Fibroblast of mammary gland (primary cell): ENCODE measurements at places on chromosomes 5 and 9.

- DNase-seq = no peak
Measured at GRCh38 chr9:5536684-5537083, 26.4 kb downstream of the PDCD1LG2 start.

DNA sequence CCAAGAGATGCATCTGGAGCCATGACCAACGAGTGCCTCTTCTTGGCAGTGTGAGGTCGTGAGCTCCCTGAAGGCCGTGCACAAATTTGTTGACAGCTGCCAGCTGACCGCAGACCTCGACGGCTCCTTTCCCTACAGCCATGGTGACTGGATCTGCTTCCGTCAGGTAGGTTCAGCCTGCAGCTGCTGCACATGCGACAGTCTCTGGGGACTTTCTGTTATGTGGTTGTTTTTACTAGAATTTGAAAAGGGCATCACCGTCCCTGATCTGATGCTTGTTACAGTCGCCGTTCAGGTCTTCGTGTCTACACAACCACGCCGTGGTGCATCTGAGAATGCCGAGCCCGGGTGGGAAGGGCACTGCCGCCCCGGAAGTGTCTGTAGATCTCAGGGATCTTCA is 36.5 kb upstream of the LRRC14B start:
- no peak for DNase-seq

GRCh38 chr5:102654559-102655349 is 100.4 kb upstream of the PAM start:
- peak; percentile 63 for DNase-seq

- no peak for DNase-seq
Measured at GRCh38 chr5:179376701-179377420, 31.6 kb upstream of the ADAMTS2 start.

- DNase-seq = no peak
Measured at GRCh38 chr5:73757416-73757815, 131.4 kb downstream of the ARHGEF28 start.

DNA sequence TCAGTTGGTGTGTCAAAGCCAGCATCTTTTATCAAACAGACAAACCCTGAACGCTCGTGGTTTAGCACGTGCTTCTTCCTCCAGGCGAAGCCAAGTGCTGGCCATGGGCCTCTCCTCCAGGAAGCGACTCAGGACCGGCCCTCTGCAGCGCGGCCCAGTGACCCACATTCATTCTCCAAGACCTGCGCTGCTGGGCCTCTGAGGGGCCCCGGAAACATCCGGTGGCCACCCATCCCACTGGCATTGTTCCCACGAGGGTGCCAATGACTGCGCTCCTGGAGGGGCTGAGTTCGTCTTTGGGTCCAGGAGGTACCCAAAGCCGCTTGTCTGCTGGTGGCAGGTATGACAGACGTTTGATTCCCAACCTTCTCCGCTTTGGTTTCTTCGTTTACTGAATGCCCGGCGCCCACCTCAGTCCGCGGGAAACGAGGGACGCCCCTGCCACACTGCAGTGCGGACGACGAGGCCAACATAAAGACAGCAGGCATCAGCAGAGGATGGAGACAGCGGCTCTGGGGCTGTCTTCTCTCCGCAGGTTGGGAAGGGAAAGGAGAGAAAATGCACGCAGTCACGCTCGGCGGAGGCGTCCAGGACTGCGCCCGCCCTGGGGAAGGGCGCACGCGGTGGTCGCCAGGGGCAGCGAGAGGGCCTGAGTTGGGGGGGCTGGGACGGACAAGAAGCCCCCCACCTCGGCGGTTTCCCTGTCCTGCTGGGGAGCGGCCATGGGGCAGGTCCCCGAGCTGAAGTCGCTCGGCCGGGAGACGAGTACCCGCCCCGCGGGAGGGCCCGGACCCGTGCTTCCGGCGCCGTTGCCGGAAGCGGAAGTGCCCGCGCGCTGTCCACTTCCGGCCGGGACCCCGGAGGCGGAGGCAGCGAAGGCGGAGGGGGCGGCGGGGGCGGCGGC is at the start of gene EXOC3:
Gene EXOC3 (plus strand): TSS at position 842 of the 904 bp plus-strand sequence. CDS start 3,030 bp downstream, outside the sequence.
- peak; percentile 52 for DNase-seq

GRCh38 chr5:79962575-79963222 is 28.4 kb downstream of the MTX3 start:
- DNase-seq = peak; percentile 46

DNA sequence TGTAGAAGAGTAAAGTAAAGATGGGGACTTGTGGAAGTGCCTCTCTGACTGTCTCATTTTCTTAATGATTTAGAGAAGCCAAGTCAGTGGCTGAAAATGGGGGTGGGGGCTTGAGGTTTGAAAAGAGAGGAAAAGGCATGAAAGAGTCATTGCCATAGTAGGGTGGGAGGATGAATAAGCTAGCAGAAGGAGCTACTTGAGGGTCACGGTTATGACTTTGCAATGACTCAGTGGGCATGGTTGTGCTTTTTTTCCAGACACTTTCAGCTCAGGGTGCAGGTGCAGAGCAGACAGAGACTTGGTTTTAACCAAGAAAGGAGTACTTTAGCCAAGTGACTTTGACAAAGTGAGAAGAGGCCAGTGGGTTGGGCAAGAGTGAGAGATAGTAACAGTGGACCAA is 117.8 kb downstream of the PTTG1 start:
- DNase-seq = no peak

DNA sequence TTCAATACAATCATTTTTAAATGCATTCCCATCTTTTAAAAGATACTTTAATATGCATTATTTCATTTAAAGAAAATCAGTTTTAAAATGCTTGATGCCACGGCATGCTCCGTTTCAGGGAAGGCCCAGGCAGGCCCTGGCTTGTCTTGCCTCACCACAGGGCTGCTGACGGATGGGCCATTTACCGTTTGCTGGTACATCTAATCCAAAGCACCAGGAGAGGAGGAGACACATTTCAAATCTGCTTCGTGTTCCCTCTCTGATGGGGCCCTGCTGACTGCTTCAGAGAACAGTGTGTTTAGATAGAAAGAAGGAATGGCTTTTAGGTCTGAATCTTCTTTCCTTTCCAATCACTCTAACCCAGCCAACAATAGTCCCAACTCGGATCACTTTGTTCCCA is 185.2 kb downstream of the DCP2 start:
- DNase-seq = no peak

DNA sequence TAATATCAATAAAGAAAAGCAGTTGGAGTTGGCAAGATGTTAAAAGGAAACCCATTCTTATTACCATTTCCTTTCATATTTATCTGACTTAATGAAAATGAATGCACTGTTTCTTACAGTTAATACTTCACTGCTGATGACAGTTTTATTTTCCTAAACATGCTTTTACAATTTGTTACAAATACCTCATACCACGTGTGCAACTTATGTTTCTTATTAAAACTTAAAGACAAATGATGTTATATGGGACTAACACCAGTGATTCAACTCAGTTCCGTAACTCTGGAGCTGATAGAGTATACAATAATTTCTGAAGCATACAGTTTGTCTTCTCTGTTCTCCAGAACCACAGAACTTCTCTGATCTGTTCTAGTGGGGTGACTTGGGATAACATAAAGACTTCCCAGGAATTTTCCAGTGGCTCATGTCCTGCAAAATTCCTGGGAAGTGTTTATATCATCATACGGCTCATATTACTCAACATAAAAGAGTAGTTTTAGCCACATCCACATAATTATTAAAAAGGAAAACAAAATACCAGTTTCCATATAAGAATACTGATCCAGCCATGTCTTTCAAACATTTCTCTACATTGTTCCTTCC is 1259.0 kb upstream of the C9orf72 start:
- peak; percentile 55 for DNase-seq

DNA sequence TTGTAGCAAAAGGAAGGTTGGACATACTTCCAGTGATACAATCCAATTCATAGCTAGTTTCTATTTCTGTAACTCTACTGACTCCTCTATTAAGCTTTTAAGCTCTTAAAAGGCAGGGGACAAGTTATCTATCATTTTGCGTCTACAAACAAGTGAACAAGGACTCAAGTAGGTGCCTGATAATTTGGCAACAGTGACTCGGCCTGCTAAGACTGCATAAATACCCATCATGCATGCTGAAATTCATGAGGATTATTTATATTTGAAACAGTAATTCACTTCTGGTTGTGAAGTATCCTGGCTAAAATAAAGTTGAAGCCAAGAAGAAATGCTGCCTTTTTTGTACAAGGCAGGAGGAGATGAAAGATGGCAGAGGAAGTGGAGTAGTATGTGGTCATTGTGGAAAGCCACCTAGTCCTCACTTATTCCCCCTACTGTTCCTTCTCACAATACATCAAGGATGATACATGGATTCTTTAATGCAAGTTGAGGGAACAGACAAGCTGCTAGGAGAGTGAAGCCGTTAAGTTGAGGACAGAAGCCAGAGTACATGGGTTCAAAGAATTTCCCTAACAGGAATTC is 74.0 kb downstream of the MRPS27 start:
- DNase-seq = peak; percentile 20

- DNase-seq = no peak
Measured at GRCh38 chr9:113499876-113500497, 36.5 kb downstream of the RGS3 start.

DNA sequence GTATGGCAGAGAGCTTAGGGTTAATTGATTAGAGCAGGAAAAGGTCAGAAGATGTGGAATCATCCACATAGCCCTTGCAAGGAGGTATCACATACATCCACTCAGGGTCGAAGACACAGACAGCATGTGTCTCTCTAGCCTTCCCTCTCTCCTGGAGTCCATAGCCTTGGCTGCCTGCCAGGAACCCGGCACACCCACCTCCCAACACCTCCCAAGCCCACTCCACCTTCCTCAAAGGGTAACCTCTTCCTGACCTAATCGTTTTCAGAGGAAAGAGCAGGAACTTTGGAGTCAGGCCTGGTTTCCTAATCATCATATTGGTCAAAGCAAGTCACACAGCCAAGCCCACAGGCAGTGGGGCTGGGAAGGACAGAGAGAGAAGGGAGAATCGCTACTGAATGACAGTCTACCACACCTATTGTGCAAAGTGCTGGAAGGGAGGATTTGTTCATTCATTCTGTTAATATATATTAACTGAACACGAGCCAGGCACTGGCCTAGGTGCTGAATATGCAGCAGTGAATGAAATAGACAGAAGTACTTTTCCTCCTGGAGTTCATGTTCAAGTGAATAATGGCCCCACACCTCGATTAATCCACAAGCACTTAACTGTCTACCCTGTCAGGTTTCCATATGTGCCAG is 107.8 kb downstream of the KCNIP1 start:
- no peak for DNase-seq

DNA sequence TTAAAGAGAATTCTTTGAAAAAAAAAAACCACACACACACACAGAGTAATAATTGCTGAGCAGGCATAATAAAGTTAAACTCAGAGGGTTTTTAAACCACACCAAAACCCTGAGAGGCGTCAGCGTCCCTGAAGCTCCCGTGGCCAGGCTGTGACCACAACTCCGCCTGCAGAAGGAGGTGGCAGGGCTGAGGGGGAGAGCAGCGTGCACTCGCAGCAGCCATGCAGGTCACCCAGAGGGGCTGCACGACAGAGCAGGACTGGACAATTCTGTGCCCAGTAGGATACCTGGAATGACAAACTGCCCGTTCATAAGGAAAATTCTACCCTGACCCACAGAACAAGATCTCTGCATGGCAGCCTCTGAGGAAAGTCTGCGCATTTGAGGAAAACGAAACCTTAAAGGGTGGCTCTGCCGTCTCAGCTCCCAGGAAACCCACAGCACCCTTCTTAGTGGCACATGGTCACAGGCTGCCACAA is 44.0 kb downstream of the ROR2 start:
- no peak for DNase-seq

GRCh38 chr5:131288328-131288727 is 24.5 kb downstream of the CDC42SE2 start:
- no peak for DNase-seq

DNA sequence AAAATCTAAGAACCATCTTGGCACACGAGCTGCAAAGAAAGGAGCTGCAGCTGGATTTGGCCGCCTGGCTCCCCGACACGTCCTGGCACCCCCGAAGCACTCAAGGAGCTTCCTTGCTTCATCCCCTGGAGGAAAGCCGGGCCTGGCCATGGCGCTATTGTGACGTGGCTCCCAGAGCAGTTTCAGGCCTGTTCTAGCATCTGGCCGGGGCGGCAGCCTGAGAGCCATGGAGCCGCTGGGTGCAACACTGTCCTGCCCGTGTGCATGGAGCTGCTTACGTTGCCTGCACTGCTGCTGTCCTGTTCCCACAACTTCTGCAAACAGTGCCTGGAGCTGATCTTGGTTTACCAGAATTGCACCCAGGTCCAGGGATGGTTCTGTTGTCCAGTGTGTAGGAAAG is 63.5 kb downstream of the PTPDC1 start:
- no peak for DNase-seq

DNA sequence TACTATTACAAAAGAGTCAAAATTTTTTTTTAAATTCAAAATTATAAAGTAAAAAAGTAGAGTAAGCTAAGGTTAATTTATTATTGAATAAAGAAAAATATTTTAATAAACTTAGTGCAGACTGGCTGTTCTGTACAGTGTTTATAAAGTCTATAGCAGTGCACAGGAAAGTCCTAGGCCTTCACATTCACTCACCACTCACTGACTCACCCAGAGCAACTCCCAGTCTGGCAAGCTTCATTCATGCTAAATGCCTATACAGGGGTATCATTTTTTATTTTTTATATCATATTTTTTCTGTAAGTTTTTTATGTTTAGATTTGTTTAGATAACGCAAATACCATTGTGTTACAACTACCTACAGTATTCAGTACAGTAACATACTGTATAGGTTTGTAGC is 700.7 kb upstream of the GRAMD2B start:
- peak; percentile 17 for DNase-seq

- DNase-seq = peak; percentile 56
Measured at GRCh38 chr9:88528080-88528790, 6.7 kb upstream of the NXNL2 start.

DNA sequence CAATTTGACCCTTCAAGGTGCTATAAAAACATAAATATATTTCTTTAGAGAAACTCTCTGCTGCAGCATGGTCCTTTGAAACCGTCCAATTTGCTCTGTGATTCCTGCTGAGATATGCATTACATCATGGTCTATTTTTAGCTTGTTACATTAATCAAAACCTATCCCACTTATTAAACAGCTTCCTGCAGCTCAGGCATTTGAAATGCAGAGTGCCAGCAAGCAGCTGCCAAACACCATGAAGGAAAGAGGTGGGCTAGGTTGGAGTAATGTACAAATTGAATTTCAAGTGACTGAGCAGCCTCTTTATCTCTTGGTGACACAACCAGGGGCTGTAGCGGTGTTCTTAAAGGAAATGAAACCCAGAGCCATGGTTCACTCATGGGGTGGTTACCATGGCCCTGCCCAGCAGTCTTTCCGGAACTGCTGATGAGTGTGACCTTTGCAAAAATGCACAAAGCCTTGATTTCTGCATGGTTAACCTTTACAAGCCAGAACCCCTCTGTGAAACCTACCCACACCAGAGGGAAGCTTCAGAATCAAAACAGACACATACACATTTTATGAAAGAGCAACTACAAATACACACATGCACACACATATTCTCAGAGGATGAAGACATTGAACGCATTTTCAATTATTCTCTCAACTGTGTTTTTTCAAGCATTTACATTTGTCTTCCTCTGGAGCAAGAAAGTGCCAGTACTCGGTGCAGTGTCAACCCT is 155.8 kb upstream of the ZNF608 start:
- peak; percentile 21 for DNase-seq
